ENCODE measurements at places on chromosomes 3 and 15. TPM values are rescaled to one million over a fixed set of nuclear protein-coding genes. Genes with fewer than 3 reads are reported as not detected.
A peak's percentile ranks its signal among the peaks of the same experiment; 100 is the strongest.

GRCh38 chr3:182005701-182006100 lies 294.0 kb downstream of the SOX2 start:
- DNase-seq, result no peak
- H3K27ac ChIP-seq, result no peak overlapping the region
- no peaks in the 10 kb centered on the region for H3K27me3 ChIP-seq
- no peaks in the 10 kb centered on the region for H3K4me1 ChIP-seq

DNA sequence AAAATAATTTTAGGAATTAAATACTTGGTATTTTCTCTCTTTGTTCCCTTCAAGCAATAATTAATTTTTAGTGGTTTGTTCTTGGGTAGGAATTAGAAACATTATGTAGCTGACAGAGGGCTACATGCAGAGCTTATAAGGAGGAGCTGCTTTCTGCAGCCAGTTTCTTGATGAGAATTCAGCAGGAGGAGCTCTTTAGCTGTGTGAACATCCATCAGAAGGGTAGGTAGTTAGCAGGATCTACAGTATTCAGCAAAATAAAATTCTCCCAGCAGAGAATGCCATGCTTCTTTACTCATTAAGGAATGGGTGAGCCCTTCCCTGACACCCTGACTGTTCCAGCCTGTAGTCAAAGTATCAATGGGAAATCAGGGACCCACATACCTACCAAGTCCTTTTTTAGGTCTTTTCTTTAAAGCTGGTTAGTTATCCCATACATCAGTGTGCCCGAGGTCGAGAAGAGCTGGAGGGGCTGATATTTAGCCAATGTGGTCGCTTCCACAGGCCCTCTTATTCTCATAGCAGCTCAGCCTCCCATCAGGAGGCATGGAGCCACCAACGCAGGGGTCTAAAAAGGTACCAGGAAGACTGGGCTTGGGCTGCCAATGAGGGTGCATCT lies 54.0 kb downstream of the KCNAB1 start:
- H3K4me1 ChIP-seq, result no peaks in the 10 kb centered on the region
- no peaks in the 10 kb centered on the region for H3K36me3 ChIP-seq
- peaks cover 9% of the 10 kb centered on the region for H3K27me3 ChIP-seq
- H3K27ac ChIP-seq, result no peak overlapping the region
- no peak overlapping the region for H3K4me3 ChIP-seq

GRCh38 chr3:112814266-112814665 lies 32.4 kb downstream of the CD200R1L start:
- DNase-seq, result no peak
- no peaks in the 10 kb centered on the region for H3K27me3 ChIP-seq
- no peak overlapping the region for H3K4me3 ChIP-seq
- H3K4me1 ChIP-seq, result peaks cover 19% of the 10 kb centered on the region
- no peaks in the 10 kb centered on the region for H3K36me3 ChIP-seq
- H3K27ac ChIP-seq, result no peak overlapping the region

- peaks cover 5% of the 10 kb centered on the region for H3K36me3 ChIP-seq
- peak; percentile 35 for DNase-seq
- peak overlapping the region; percentile 98 for H3K27ac ChIP-seq
- H3K4me3 ChIP-seq, result peak overlapping the region; percentile 89
These were observed 1.3 kb downstream of the DENND4A start for GRCh38 chr15:65790694-65791334.

GRCh38 chr3:79366414-79366813 lies 401.4 kb downstream of the ROBO1 start:
- no peak overlapping the region for H3K27ac ChIP-seq
- H3K27me3 ChIP-seq, result no peaks in the 10 kb centered on the region
- no peak for DNase-seq
- no peak overlapping the region for H3K4me3 ChIP-seq

GRCh38 chr3:190615607-190616006 lies 101.7 kb downstream of the IL1RAP start:
- no peaks in the 10 kb centered on the region for H3K27me3 ChIP-seq
- no peak overlapping the region for H3K27ac ChIP-seq
- peaks cover 15% of the 10 kb centered on the region for H3K36me3 ChIP-seq
- no peak for DNase-seq
- no peak overlapping the region for H3K4me3 ChIP-seq
- peaks cover 56% of the 10 kb centered on the region for H3K4me1 ChIP-seq

DNA sequence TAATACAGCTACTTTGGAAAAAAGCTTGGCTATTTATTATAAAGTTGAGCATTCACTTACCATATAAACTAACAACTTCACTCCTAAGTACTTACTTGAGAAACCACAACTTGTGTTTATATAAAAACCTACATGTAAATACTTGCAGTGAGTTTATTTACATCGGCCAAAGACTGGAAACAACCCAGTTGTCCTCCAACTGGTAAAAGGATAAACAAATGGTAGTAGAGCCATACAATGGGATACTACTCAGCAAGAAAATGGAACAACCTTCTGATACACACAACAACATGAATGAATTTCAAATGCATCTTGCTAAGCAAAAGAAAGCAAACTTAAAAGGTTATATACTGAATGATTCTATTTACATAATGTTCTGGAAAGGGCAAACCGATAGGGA lies 63.7 kb downstream of the SLC7A14 start:
- no peak overlapping the region for H3K4me3 ChIP-seq
- no peaks in the 10 kb centered on the region for H3K36me3 ChIP-seq
- no peaks in the 10 kb centered on the region for H3K4me1 ChIP-seq
- peaks cover 12% of the 10 kb centered on the region for H3K27me3 ChIP-seq

DNA sequence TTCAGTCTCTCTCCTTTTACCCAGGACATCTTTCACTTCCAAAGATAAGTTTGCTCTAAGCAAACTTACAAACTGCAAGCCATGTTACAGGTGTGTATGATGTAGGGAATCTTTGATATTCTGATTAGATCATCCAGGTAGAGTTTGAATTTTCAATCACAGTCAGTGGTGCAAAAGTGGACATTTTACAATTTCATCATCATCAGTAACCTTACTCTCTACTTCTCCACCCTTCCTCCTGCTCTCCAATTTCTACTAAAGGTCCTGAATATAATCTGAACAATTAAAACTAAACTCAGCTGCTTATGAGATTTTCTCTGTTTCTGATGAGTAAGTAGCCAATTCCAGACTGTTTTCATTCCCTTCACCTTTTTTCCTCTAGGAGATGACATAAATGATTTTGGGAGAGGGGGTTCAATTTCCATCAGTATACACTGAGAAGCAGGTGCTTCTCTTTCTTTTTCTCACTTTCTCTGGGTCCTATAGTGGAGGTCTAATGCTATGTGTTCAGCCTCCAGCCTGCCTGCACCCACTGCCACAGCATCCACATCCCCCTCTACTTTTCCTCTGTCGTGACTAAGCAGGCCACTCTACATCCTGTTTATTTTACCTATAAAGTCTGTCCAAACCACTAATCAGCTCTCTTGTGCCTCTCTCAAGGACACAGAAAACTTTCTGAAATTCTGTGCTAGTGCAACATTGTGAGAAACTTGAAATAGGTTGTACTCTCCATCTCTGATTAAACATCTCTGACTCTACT lies 27.6 kb downstream of the SUCNR1 start:
- no peaks in the 10 kb centered on the region for H3K36me3 ChIP-seq
- H3K27me3 ChIP-seq, result peaks cover 3% of the 10 kb centered on the region
- H3K27ac ChIP-seq, result no peak overlapping the region
- H3K4me1 ChIP-seq, result peaks cover 23% of the 10 kb centered on the region
- H3K4me3 ChIP-seq, result no peak overlapping the region

DNA sequence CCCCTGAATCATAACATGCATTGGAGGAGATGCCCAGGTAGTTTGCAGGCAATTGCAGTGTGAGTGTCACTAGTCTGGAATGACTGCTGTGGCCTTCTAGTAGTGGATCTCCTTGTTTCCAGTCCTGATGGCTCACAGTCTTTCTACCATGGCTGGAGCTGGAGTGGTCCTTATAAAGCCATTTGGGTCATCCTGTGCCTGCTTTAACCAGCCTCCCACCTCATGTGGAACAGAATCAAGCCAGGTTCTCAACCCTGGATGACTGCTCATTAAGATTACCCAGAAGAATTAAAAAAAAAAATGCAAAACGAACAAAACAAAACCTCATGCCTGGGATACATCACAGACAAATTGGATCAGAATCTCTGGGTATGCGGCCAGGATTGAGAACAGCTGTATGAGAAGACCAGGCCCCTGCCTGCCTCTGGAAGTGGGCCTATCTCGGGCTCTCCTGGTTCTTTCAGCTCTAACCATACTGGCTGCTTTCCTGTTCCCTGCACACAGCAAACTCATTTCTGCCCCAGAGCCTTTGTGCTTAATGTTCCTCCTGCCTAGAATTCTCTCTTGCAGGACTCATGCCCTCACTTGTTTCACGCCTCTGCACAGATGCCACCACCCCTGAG lies 96.4 kb downstream of the ITPR1 start:
- peaks cover 33% of the 10 kb centered on the region for H3K4me1 ChIP-seq
- peaks cover 3% of the 10 kb centered on the region for H3K36me3 ChIP-seq
- H3K27ac ChIP-seq, result no peak overlapping the region
- no peak for DNase-seq
- no peaks in the 10 kb centered on the region for H3K27me3 ChIP-seq

DNA sequence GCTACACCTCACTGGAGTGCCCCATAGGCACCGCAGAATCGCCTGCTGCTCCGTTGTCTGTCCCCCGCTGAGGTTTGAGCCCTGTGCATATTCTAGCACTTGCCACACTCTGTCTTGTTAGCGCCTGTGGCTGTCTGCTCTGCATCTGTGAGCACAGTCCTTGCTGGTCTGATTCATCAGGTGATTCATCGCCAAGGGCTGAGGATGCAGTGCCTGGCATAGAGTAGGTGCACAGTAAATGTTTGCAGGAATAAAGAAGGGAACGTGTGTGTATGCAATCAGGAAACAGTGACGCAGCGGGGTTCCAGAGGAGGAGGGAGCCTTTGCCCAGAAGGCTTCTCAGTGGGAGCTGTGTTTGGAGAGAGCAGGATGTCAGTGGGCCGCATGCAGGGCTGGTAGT lies 124.0 kb upstream of the PLXNA1 start:
- H3K36me3 ChIP-seq, result no peaks in the 10 kb centered on the region
- no peak overlapping the region for H3K27ac ChIP-seq
- no peaks in the 10 kb centered on the region for H3K27me3 ChIP-seq
- no peak overlapping the region for H3K4me3 ChIP-seq
- no peak for DNase-seq
- H3K4me1 ChIP-seq, result no peaks in the 10 kb centered on the region

GRCh38 chr3:48473617-48473952 lies 27.0 kb downstream of the ATRIP start:
- H3K27ac ChIP-seq, result peak overlapping the region; percentile 98
- no peaks in the 10 kb centered on the region for H3K27me3 ChIP-seq
- peaks cover 73% of the 10 kb centered on the region for H3K4me1 ChIP-seq
- no peak for DNase-seq

DNA sequence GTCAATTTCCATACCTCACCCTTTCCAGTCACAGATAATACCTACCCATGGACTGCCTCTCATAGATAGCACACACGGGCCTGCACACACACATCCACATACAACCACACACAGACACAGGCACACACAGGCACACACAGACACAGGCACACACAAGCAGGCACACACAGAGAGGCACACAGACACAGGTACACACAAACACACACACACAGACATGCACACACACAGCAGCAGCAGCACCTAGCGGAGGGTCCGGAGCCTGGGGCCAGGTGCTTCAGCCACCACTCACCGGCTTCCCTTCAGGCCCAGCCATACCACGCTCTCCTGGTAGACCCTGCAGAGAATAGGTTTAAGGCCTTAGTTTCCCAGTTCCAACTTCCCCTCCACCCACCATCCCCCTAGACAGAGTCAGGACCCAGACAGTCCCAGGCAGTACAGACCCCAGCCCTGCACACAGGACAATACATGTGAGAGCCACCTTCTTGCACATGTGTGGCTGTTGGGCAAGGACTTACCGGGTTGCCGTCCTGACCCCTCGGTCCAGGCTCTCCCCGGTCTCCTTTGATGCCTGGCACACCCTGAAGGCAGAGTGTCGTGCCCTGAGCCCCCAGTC lies 10.5 kb upstream of the UCN2 start:
- H3K27ac ChIP-seq, result no peak overlapping the region
- H3K4me1 ChIP-seq, result no peaks in the 10 kb centered on the region
- H3K27me3 ChIP-seq, result no peaks in the 10 kb centered on the region
- no peak overlapping the region for H3K4me3 ChIP-seq
- H3K36me3 ChIP-seq, result no peaks in the 10 kb centered on the region

- DNase-seq, result no peak
- no peaks in the 10 kb centered on the region for H3K36me3 ChIP-seq
These were observed 87.4 kb downstream of the BCHE start for GRCh38 chr3:165749821-165750220.

DNA sequence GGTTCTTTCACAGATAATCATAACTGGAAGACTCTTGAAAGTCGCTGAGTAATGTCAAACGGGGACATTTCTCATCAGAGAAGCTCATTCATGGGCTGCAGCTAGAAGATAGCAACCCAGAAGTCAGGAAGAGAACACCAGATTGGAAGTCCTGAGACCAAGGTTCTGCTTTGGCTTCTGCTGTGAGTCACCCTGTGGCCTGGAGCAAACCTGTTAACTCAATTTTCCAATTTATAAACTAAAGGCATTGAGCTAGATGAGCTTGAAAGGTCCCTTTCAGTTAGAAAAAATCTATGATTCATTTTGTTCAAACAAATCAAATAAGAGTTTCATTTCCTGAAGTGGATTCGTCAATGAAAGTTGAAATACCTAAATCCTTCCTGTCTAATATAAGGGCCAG lies 402.2 kb downstream of the EPHB1 start:
- no peak overlapping the region for H3K27ac ChIP-seq
- H3K4me3 ChIP-seq, result no peak overlapping the region
- H3K36me3 ChIP-seq, result no peaks in the 10 kb centered on the region
- DNase-seq, result no peak
- H3K27me3 ChIP-seq, result no peaks in the 10 kb centered on the region

DNA sequence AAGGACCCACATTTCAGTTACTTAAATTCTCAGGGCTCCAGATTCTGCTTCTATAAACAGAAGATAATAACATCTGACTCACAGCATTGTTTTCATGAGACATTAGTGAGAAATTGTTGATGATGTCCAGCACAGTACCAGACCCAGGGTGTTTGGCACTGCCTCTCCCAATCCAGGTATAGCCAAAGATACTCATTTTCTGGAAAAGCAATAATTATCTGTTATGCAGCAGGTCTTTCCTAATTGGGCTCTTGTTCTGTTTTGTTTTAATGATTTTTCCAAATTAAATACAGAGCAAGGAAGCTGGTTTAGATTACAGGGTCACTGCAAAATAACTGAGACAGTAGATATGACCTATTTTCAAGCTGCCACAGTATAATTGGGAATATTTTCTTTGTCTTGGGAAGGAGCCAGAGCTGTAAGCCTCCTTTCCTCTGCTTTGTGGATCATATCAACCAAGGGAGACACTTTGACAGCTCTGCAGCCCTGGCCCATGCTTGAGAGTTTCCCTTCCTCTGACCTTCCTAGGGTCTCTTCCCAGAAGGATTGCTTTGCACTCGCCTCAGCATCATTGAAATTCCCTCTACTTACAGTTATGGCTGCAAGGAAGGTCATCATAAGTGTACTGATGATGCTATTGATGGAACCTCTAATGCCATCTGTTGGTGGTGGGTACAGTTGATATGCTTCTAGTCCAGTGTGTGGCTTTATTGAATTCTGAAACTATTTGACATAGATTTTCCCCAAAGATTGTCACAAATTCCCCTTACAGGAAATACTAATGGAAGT lies 522.4 kb upstream of the ADAMTS9 start:
- H3K27ac ChIP-seq, result no peak overlapping the region
- no peaks in the 10 kb centered on the region for H3K27me3 ChIP-seq
- H3K4me1 ChIP-seq, result no peaks in the 10 kb centered on the region
- H3K4me3 ChIP-seq, result no peak overlapping the region
- no peak for DNase-seq

Gene SCN5A
- total RNA-seq, result not detected

Gene ALCAM
- total RNA-seq, result 4.5 TPM

Gene ADAMTS7
- total RNA-seq, result 0.10 TPM

Gene UPK1B
- total RNA-seq, result not detected

Gene GP5
- total RNA-seq, result 1.1 TPM

Gene ZBBX
- not detected for total RNA-seq

Gene SLC15A2
- 2.2 TPM for total RNA-seq

Gene DPPA2
- not detected for total RNA-seq

All from activated CD4-positive, alpha-beta T cell treated with anti-CD3 and anti-CD28 coated beads, Interleukin-2, amount 10 ng/mL, durations not matched to agents 7 days and 5 days (primary cell).